ENCODE measurements at places on chromosomes 12 and 14.

GRCh38 chr12:55845361-55845760, 2.6 kb upstream of the MMP19 start:
- no peak for DNase-seq

DNA sequence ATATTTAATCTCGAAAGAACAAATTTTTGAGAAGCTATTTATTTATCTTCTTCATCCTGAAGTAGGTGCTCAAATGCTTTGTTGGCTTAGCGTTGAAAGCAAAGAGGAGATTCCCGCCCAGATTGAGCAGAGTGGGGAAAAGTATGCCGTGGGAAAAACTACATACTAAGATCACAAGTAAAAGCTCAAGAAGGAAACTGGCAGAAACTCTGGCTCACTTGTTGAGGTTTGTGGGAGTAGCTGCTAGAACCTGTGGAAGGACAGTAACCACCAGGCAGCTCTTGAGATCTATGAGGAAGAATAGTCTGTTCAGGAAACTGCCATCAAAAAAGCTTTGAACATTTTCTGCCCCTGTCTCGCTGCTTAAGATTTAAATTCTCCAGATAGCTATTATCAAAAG, 3.9 kb downstream of the MYRFL start:
- no peak for DNase-seq

DNA sequence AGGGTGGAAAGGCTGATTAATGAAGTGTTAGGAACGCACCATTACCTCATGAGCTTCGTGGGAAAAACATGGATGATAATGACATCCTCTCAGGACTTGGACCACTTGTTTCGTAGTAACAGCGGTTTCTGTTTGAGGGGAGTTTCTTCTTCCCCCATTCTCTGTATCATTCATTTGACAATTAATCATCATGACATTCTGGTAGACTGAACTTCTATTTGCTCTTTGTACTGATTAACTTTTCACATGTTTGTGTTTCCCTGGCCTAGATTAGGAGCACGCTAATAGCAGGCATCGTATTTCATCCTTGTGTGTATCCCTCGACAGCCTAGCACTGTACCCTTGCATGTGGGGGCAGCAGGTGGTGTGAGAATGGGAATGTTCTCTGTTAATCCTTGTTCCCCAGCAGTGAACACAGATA, 8.0 kb downstream of the LRRC74A start:
- no peak for DNase-seq

DNA sequence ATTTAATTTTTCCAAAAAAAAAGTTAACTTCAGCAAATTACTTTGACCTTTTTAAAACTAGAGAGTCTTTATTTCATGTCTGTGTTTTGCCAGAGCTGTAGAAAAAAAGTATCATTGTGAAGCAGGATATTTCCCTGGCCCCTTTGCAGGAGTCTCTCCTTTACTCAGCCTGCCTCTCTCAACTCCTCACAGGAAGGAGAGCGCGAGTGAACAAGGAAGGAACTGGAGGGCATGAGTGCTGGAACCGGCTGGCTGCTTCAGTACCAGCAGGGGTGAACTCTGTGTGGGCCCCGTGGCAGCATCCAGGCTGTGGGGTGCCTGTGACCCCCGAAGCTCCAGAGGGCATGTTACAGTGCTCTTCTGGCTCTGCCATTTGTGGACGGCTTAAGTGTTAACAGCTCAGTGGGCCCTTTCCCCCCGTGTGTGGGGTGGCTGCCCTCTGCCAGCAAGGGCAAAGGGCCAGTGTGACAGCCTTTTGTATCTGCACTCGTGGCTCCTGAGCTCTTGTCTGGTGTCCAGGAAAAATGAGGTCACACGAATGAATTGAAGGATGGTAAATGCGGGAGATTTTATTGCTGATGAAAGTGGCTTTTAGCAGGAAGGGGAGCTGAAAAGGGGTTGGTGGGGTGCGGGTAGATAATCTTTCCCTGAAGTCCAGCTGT, 76.6 kb upstream of the KCNH3 start:
- no peak for DNase-seq

DNA sequence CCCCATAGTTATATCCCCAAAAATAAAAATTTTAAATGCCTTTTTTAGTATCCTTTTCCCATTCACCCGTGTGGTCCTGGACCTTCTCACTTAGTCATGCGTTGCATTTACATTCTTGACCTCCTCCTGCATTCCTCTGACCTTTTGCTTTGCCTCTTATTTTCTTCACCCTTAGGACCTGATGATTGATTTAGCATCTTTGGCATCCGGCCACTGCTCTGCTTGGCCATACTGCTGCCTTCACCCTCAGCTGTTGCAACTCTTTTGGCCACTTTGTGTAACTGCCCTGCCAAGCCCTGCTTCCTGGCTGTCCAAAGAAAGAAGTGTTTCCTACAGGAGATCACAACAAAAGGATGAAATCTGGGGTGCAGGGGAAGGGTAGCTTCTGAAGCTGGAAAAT, 48.8 kb upstream of the SLC38A4 start:
- no peak for DNase-seq

GRCh38 chr14:24113801-24114531, 611 bp upstream of the DCAF11 start:
- DNase-seq: peak; percentile 96

DNA sequence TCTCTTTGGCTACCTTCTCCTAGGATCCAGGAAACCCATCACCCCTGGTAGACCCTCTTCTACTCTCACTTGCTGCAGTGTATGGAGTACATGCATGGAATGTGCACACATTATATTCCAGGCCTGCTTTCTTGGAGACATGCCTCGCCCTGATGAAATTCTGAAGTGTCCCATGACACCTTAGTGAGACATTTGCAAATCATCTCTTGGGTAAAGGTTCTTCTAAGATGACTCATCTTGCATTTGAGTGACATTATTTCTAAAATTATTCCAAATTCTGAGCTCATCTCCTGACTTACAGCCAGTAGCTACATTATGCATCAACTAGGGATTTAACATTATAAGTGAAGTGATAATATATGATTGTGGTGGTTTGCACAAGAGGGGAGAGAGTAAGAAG, 49.8 kb downstream of the SDR9C7 start:
- no peak for DNase-seq

DNA sequence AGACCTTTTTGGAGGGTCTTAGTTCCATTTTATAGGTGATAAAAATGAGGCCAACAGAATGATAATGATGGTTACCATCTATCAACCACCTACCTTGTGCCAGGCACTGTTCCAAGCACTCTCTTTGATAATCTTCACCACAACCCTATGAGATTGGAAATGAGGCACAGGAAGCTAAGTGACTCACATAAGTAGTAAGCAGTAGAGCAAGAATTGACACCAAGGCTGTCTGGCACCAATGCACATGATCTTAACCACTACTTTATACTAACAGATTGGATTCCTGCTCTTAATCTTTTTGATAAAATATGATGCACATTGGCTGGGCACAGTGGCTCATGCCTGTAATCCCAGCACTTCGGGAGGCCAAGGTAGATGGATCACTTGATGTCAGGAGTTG, 91.4 kb downstream of the DRAM1 start:
- no peak for DNase-seq

DNA sequence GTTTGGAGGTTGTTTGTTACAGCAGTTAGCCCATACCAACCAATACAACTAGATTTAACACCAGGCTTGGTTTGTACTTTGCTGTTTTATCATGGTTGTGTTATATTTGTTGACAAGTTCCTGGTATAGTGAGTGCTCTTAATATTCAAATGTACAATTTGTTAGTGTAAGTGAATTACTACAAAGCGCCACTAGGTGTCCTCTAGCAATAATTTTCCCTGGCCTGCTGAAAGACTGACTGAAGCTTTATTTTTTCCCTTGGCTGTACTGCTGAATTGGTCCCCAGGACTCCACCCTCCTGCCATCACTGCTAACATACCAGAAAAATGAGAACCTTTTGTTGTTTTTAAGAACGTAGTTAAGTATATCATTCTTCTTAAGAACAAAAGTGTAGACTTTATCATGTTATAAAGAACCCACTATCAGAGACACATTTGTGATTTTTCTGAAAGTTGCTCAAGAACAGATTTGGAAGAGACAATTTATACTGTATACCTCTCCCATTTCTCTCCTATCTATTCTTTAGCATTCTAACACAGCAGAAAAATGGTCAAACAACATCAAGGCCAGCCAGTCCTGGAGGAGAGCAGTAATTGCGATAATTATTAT, 75.3 kb upstream of the FAR2 start:
- DNase-seq: no peak

DNA sequence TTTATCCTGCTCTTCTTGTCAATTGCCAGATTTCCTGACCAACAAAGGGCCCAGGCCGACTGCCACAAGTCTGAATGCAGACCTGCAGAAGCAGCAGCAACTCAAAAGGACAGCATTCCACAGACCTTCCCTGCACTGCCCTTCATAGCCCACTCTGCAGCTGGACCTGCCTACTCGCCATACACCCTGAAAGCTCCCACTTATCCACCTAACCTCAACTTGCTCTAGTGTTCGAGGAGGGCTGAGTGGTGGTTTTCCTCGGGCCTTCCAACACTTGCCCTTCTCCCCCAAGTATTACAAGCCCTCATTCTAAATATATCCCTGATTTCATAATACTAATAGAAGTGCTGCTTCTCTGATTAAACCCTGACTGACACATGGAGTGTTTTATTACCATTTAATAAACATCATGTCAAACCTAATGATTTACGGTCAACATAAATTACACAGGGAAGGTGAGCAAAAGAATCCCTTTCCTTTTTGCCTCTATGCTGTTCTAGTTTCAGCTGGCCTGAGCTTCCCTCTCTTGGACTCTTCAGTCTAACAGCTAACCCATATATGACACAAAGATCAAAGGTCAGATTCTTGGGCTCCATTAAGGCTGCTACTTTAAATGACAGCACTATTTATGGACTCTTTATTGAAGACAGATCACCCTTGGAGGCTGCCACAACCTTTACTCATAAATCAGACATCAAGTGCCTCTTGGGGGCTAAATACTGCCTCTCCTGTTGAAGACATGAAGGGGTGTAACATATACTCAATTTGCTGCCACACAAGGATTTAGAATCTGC, 1546.9 kb upstream of the TMEM132C start:
- DNase-seq: no peak

DNA sequence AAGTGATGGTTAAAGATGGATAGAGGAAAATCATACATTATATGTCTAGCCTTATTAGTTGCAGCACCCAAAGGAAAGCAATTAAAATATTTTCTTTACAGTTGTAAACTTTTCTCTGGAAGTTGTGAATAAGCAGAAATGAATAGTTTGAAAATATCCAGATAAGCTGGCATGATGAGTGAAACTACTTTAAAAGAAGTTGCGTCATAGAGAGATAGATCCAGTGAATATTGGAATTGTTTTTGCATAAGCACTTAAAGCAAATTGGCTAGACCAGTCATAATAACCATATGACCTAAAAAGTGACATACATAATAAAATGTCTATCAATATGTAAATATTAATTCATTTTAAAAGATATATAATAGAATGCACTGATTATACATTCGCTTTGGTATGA, 132.1 kb downstream of the SOX5 start:
- DNase-seq: no peak

GRCh38 chr14:55699131-55700057, 119.4 kb downstream of the KTN1 start:
- no peak for DNase-seq

DNA sequence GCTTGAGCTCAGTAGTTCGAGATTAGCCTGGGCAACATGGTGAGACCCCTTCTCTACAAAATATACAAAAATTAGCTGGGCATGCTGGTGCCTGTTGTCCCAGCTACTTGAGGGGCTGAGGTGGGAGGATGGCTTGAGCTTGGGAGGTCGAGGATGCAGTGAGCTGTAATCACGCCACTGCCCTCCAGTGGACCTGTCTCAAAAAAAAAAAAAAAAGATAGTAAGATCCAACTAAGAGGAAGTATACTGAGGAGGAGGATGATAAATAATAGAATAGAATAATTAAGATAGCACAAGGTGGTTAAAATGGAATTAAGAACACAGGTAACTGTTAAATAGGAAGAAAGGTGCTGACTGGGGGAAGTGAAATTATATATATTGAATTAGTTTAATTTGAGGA, 37.0 kb upstream of the BAZ1A start:
- DNase-seq: no peak

- DNase-seq: no peak
Observed at GRCh38 chr14:42277840-42278239, 671.2 kb downstream of the LRFN5 start.

DNA sequence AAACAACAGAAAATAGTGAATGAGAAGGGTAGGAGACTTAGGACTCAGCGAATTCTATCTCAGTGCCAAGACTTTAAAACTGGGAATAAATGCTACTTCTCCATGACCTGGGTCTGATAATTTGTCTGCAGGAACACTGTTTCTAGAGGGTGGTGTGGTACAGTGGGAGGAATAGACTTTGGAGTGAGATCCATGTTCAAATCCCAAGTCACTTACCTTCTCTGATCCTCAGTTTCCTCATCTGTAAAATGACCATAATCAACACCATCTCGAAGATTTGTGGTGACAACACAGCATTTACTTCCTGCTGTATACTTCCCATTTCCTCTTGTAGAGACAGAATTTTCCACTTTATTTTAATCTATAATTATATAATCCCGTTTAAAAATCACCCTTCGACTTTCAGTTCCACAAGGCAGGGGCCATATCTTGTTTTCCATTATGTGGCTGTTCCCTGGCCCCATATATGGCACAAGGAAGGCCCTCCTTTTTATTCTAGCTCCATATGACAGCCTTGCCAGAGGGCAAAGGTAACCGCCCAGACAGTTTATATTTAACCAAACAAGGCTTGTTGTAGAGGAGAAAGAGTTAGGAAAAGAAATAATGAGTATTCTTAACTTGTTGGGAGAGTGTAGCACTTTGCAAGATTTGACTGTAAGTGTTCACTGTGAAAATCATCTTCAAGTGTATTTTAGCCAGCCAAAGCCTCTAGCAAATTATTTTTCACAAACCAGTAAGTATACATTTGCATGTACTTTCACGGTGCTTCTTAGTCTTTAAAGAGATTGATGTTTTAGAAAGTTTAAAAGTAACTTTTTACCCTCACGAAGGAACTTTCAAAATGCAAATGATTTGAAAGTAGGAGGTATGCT, 243.1 kb downstream of the AKAP6 start:
- DNase-seq: no peak

- no peak for DNase-seq
Observed at GRCh38 chr14:64928239-64929013, 14.1 kb downstream of the GPX2 start.

DNA sequence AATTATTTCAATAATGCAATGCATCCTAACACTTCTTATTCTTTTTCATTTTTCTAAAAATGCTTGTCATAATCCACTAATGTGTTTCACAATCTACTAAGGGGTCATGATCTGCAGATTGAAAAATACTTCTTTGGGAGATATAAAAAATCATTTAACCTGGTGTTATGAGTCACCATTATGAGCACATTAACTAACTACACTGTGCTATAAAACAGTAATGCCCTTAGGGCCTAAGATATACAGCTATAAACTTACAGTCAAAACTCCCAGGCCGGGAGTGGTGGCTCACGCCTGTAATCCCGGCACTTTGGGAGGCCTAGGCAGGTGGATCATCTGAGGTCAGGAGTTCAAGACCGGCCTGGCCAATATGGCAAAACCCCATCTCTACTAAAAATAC, 14.2 kb downstream of the ATXN2 start:
- no peak for DNase-seq

- no peak for DNase-seq
Observed at GRCh38 chr14:32720927-32721326, 217.8 kb upstream of the NPAS3 start.
